ENCODE measurements at places on chromosomes 16 and 17.
A peak's percentile ranks its signal among the peaks of the same experiment; 100 is the strongest.

DNA sequence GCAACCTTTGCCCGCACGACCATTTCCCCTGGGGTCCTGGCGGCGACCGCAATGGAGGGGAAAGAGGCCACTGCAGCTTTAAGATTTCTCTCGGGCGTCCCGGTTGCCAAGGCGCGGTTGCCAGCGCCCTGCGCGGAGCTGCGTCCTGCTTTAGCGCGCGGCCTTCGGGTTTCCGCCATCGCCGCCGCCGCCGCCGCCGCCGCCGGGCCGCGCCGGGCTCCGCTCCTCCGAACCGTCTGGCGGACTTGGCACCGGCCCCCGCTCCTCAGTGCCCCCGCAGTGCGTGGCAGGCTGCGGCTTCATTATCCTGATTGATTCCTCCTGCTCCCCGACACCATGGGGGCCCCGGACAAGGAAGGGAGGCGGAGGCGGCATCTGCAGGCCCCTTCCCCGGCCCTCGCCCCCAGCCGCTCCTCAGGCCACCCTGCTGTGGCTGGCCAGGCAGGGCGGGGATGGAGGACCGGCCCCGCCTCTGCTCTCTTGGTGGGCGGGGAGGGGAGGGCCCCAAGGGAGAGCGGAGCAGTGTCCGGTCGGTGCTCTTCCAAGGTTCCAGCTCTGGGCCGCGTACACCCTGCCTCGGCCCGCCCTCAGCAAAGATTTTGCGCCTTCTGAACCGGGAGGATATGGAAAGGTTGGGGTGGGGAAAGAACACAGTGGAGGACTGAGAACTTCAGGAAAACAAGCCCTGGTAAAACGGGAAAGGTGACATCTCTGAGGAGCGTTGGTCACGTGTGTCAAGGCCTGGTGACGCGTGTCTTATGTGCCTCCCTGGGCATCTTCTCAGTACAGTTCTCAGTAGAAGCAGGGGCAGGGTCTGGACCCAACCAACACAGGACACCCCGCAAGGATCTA is 34.0 kb downstream of the NEUROD2 start:
- peak; percentile 72 for DNase-seq

- DNase-seq: no peak
Measured at GRCh38 chr17:82412535-82413520, 5.3 kb upstream of the HEXD start.

DNA sequence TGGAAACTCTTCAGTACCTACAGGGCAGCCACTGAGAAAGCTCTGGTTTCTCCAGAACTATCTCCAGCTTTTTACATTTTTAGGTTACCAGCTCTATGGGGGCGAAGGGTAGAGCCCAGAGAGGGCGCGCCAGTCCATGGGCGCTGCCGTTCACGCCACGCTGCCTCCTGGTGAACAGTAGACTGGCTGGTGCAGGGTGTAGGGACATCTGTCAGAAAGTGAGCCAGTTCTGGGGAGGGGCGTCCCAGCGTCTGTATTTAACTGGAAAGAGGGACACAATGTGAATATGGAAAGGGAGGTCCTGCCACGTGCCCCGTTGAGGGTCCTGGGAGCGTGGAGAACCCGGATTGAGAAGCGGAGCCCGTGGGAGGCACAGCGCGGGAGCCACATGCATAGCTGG is 16.4 kb upstream of the CLEC18A start:
- no peak for DNase-seq

- DNase-seq: no peak
Measured at GRCh38 chr16:78673884-78674283, 574.4 kb downstream of the WWOX start.

DNA sequence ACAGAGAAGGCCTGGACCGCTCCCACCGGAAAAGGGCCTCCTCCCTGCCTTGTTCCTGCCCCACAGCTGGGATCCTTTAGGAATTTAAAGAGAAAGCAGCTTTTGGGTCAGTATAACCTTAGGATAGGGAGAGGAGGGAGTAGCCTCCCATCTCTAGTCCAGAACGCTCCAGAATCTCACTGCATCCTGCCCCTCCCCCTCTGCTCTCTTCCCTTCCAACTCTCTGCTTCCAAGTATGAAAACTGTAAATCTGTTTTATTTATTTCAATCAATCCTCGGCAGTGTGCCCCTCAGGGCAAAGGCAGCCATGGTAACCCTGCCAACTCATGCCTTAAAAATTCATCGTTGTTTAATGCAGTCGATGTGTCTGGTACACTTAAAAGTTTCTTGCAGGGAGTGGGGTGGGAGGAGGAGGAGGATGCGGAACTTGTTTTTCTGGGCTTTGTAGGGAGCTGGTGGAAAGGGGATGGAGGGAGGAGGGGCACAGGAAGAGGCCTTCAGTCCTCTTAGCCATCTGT is 21.2 kb upstream of the MTSS2 start:
- peak; percentile 83 for DNase-seq

GRCh38 chr17:50557630-50558029 is 2.9 kb upstream of the CACNA1G start:
- no peak for DNase-seq

- DNase-seq: no peak
Measured at GRCh38 chr16:87152221-87152755, 164.9 kb downstream of the C16orf95 start.

DNA sequence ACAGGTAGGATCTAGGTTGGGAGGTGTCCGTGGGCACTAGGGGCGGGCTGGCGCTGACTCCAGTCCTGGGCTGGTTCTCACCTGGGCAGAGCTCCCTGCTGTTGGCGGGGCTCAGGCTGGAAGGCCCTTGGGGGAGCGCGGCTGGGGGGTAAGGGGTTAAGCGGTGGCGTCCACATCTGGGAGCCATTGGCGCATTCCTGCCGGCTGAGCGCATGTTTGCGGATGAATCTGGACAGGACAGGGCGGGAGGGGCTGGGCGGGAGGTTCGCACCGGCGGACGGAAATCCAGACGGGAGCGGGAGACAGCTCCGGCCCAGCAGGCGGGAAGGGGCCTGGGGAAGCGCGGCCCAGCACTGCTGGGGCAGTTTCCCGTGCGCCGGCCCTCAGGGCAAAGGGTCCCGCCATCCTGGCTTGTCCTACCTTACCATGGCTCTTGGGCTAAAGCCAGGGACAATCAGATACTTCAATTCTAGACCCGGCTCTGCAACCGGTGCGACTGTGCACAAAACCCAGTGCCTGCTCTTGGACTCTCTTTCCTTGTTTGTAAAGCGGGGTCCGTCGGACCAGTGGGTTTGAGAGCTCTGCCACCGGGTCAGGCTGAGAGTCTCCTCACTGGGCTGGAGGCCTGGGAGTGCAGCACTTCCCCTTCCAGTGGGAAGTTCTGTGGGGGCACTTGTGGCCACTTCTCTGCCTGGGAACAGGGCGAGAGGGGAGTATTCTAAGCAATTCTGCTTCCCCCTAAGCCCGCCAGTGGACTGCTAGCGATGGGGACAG is 7.8 kb downstream of the RARA start:
- DNase-seq: peak; percentile 78

DNA sequence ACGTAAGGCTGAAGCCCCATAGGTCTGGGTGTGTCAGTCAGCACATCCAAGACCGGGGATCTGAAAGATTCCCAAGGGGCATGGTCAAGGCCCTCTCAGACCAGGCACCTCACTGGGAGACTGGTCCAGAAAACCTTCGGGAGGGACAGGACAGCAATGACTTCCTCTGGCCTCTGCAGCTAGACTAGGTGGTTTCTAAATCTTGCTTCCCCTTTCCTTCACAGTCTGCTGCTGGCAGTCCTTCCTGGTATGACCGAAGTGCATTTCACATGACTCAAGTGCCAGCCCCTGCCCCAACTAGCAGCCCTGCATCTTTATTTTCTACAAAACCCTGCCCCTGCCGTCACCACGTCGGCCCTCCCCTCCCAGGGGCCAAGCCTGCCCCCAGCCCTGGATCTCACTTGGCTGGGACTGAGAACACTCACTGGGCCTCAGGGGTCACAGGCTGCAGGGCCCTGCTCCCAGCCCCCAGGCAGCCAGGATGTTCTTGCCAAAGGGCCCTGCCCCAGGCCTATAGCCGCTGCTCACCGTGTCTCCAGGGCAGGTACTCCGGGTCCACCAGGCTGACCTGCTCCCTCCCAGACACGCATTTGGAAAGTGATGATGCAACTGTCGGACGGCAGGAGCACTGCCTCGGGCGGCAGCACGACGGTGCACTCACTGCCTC is 18.3 kb downstream of the POLR3K start:
- no peak for DNase-seq

DNA sequence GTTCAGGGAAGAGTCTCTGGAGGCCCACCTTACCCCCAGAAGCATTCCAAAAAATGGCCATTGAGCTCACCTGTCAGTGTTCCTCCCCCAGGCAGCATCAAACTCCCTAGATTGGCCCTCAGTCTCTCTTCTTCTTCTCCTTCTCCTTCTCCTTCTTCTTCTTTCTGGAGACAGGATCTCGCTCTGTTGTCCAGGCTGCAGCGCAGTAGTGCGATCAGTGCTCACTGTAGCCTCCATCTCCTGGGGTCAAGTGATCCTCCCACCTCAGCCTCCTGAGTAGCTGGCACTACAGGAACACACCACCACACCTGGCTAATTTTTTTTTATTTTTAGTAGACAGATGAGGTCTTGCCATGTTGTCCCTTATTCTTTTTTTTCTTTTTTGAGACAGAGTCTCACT is 16.4 kb upstream of the WNT3 start:
- DNase-seq: no peak

- DNase-seq: no peak
Measured at GRCh38 chr16:82641336-82641984, 14.7 kb downstream of the CDH13 start.

DNA sequence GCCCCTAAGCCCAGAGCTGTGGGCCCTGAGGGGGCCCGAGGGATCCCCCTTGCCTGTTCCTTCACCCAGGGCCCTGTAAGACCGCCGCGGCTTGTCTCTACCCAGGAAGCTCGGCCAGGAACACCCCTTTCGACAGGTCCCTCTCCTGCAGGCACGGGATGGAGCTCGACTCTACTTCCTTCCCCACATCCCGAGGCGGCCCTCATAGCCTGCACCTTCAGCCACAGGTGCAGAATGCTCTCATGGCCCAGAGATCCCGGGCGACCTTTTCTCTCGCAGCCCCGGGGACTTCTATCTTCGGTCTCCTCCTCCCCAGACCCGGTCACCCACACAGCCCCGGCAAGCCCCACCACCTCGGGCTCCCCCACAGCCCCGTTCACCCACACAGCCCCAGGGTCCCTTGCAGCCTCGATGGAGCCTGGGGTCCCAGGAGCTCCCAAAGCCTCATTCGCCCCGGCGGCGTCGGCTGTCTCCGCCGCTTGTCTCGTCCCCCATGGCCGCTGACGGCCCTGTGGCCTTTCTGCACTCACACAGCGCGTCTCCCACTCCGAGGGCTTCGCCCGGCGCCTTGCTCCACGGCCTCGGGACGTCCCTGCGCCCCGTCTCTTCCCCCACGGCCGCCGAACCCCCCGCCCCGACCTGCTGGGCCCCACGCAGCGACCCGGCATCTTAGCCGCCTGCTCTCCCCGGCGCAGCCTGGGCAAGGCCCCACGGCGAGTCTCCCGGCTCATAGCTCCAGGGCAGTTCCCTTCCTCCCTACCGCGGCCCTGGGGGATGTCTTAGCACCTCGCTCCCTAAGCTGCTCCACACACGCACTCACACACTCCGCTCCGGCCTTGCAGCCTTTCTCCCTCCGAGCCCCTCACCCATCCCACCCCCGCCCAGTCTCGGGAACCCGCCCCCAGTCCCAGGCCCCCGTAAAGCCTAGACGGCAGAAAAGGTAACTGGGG is 650 bp downstream of the KIAA0753 start:
- DNase-seq: peak; percentile 25

DNA sequence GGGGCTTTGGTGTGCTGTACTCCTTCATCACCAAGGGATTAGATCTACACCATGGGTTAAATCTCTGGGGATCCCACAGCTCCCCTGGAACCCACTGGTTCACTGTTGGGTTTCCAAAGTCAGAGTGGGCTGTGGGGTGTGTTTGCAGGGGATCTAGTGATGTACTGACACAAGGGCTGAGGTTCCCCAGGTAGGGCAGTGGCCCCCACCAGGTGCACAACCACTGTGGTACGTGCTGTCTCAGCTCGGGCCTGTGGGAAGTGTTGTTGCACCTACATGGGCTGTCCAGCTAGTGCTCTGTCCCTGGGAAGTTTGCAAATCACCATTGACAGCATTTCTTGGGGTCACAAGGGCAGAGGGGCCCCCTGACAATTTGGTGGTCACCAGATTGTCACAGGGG is 134.4 kb upstream of the CDH8 start:
- DNase-seq: no peak

GRCh38 chr17:40561871-40562611 is 3.2 kb downstream of the CCR7 start:
- no peak for DNase-seq

DNA sequence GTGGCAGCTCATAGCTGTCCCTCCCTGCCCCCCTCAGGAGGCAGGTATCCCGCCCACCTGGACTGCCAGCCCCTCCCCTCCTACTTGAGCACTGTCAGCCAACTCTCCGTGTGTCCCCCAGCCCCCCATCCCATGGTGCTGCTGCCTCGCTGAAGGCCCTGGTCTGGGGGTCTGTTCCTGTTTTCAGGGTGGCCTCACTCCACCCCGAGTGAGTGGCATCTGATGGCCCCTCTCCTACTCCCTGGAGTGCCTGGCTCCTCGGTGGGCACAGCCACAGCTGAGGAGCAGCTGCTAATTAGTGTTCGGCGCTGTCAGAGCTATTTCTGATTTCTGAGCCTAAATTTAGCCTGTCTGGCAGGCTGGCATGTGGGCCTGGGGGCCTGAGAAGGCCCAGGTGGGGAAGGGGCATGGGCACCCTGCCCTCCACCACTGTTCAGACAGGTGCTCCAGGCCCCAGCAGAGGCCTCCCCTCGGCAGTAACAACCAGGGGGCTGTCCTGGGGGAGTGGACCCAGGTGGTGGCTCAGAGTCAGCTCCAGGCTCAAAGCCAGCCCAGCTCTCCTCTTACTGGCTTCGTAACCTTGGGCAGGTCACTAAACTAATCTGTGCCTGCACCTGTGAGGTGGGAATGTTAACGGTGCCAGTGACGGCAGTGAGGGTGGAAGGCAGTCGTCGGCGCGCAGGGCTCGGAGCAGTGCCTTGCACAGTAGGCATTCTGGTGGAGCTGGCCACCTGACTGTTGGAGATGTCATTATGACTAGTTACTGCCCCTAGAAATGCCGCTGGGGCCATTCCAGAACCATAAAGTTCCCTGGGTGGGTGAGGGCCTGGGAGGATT is 6.5 kb downstream of the FMNL1 start:
- DNase-seq: no peak

GRCh38 chr17:82155606-82156005 is 57.0 kb downstream of the CCDC57 start:
- DNase-seq: no peak

- no peak for DNase-seq
Measured at GRCh38 chr17:61239327-61239726, 160.3 kb upstream of the TBX2 start.

- no peak for DNase-seq
Measured at GRCh38 chr16:3638916-3639644, 15.4 kb upstream of the DNASE1 start.

GRCh38 chr17:68399638-68400403 is 57.5 kb downstream of the WIPI1 start:
- DNase-seq: no peak

DNA sequence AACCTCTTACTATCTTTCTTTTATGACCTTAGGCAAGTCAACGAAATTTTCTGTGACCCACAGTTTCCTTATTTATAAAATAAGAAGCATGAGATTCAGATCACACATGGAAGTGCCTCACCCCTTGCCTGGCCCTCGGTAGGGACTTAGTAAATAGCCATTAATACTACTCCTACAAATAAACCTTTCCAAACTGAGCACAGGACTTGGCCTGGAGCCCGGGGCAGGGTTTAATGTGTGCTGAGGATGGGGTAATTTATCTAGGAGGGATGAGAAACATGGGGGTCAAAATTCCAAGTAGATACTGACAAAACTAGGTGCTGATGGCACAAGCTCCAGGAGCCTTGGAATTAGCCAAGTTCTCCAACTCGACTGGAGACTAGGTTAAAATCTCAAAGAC is 35.0 kb downstream of the PITPNC1 start:
- no peak for DNase-seq
